Heart right ventricle (tissue), 16 donors: ENCODE measurements at places on chromosomes 1 and 21. TPM values are rescaled to one million over a fixed set of nuclear protein-coding genes. Genes with fewer than 3 reads are reported as not detected.

DNA sequence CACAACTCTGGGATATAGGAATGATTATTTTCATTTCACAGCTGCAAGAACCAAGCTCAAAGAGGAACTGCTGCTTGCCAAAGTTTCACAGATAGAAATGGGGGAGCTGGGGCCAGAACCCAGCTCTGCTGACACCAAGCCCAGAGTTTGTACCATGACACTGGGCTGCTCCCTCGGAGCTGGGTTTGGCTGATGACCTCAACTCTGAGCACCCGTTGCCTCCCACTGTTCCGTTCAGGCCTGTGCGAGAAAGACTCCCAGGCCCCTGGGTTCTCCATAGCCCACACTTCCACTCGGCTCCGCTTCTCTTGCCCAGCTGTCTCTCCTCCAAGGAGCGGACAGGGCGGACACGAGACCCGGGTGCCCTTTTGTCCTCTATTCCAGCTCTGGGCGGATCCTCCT, 55.2 kb downstream of the NGF start:
- H3K36me3 ChIP-seq = peaks cover 6% of the 10 kb centered on the region
- DNase-seq = peak; percentile 76
- peak overlapping the region; percentile 79 for H3K27ac ChIP-seq
- H3K4me3 ChIP-seq = peak overlapping the region; percentile 4

DNA sequence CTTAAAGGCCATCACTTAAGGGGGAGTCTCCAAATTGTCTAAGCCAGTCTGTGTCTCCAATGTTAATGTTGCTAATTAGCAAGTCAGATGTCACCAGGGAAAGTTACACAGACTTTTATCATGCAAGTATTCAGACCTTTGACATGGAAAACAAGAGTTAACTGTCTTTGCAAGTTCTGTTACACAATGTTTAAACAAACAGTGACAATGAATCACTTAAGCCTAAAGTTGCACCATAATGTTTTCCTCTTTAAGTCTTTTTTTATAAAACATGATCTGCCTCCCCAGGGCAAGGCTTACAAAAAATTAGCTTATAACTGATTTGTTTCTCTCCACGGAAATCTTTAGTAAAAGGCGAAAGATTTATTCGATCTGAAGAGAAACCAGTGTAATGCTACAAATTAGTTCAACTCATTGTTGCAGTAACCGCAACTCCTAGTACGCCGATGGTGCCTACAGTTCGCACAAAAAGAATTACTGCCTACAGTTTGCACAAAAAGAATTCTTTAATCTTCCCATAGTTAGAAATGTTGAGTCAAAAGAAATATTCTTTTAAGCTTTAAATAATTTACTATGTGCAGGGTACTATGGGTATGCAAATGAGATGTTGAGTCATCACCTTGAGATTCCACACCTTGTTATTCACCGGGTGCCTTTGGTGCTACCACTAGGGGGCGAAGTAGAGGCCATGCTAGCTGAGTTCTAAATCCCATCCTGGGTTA, 45.3 kb downstream of the HHAT start:
- H3K27ac ChIP-seq = no peak overlapping the region
- no peaks in the 10 kb centered on the region for H3K36me3 ChIP-seq

Gene MEGF6
- polyA plus RNA-seq = 7.6 TPM

Gene OR10J5
- not detected for polyA plus RNA-seq

Gene OXCT2
- 1.5 TPM for polyA plus RNA-seq

Gene IL6R
- 6.2 TPM for polyA plus RNA-seq

- H3K4me1 ChIP-seq = no peaks in the 10 kb centered on the region
- no peaks in the 10 kb centered on the region for H3K36me3 ChIP-seq
- H3K4me3 ChIP-seq = no peak overlapping the region
- H3K27me3 ChIP-seq = no peaks in the 10 kb centered on the region
- no peak for DNase-seq
Measured at GRCh38 chr21:15327637-15328265, 263.0 kb upstream of the NRIP1 start.

- H3K4me3 ChIP-seq = no peak overlapping the region
- H3K27ac ChIP-seq = no peak overlapping the region
- no peaks in the 10 kb centered on the region for H3K36me3 ChIP-seq
- peak; percentile 27 for DNase-seq
- H3K4me1 ChIP-seq = peaks cover 7% of the 10 kb centered on the region
Measured at GRCh38 chr1:46401964-46402626, 8.0 kb downstream of the FAAH start.
